ENCODE measurements at places on chromosomes 6 and 20.

DNA sequence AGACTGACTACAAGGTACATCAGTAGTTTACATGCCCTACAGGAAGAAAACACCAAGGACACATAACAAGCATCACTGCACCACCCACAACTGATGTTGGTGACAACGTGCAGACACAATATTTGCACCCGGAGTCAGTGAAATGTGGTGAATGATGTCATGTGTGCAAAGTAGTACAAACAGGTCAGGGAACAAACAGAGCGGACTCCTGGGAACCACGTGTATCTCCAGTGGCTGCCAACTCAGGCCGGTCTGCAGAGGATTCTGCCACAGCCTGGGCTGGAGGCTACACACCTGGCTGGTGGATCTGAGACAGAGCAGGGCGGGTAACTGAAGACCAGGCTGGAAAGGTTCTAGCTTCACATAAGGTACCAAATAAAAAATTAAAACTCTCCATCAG, 28.2 kb upstream of the RPS6KA2 start:
- DNase-seq, result no peak

DNA sequence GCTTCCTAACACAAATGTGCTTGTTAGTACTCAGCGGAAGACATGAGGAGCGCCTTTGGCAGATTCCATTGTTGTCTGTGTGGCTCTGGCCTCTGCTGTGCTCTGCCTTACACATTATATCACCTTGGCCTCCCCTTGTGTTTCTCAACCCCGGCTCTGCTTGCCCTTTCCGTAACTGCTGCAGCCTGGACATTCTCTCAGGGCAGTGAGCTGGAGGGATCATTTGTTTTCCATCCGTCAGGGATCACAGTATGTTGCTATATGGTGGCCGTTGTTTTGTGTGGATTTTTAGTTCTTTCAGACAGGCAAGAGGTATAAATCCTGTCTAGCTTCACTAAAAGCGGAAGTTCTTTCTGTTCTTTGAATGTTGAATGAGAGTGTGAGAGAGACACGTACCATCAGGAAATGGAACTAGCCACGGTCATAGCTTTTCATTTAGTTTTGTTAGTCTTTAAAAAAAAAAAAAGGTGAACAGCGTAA, 175.1 kb downstream of the JARID2 start:
- DNase-seq, result no peak

DNA sequence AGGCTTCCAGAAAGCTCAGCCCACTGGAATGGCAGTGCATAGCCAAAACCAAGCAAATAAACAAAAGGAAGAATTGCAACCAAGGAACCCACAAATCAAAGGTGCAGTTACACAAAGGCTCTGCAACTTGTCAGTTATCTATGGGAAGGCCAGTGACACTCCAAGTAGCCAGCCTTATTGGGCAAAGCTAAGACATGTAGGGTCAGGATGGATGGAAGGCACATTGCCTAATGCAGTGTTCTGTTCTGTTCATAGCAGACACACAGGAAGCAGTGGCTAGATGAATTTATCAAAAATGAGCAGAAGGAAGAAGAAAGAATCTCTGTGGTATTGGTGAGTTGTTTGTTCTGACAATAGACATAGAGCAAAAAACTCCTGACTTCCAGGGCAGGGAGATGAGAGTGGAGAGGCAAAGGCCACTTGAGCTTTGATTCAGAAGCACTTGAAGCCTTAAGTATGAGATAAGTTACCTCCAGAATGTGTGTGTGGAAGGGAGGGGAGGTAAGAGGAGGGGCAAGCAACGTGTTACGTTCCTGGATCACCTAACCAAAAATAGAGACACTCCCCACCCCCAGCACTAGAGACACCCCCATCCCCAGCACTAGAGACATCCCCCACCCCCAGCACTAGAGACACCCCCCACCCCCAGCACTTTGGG, 57.9 kb upstream of the AKAP12 start:
- no peak for DNase-seq

GRCh38 chr20:40641809-40642208, 47.2 kb downstream of the MAFB start:
- DNase-seq, result no peak

- DNase-seq, result no peak
Observed at GRCh38 chr6:87308970-87309369, 13.4 kb upstream of the SMIM8 start.

DNA sequence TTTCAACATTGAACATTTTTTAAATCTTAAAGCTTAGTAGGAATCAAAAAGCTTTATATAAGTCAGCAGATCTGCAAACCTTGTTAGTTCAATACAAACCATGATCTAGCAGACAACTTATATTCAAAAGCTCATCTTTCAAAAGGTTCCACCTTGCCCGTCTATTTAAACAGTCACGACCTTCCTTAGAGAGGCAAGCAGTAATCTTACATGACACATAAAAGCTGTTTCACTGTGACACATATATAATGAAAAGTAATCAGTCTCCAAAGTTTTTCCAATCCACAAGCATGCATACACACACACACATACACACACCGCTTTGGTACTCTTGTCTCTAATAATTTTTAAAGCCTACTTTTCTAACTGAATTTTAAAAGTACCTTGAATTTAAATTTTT, 12.9 kb downstream of the SOD2 start:
- no peak for DNase-seq

DNA sequence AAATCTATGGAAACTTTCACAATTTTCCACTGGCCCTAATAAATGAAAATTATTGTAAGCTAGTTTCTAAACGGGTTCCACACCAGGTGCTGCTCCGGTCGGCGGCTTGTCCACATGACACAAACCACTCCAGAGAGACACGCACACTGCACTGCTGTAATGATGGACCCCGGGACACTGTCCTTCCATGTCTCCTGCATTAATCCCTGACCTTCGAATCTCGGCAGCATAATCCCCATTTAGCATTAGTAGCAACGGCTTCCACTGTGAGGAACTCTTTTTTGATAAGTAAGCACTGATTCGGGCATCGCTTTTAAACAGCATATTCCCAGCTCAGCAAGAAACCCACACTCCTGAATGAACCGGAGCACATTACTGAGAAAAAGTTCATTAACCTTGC, 43.5 kb downstream of the INSM1 start:
- DNase-seq, result no peak

DNA sequence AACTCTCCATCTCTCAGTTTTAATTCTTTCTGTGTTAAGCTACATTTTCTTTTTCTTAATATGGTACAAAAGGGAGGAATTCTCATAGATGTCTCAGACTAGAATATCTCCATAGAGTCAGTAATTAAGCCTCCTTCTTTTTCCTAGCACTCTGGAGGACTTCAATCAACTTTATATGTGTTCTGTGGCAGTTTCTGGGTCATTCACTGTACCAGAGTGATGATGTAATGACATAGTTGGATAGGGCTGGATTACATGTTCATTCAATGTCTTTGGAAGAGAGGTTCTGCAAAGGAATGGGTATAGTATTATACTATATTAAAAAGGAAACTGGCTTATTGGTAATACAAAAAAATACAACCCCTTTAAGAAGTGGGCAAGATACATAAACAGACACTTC, 318.3 kb upstream of the OPRM1 start:
- no peak for DNase-seq

GRCh38 chr20:48970681-48971365, 49.3 kb downstream of the ARFGEF2 start:
- no peak for DNase-seq

GRCh38 chr6:112407101-112407590, 60.0 kb downstream of the RFPL4B start:
- no peak for DNase-seq

GRCh38 chr6:121439926-121440325, 4.5 kb downstream of the GJA1 start:
- DNase-seq, result no peak

DNA sequence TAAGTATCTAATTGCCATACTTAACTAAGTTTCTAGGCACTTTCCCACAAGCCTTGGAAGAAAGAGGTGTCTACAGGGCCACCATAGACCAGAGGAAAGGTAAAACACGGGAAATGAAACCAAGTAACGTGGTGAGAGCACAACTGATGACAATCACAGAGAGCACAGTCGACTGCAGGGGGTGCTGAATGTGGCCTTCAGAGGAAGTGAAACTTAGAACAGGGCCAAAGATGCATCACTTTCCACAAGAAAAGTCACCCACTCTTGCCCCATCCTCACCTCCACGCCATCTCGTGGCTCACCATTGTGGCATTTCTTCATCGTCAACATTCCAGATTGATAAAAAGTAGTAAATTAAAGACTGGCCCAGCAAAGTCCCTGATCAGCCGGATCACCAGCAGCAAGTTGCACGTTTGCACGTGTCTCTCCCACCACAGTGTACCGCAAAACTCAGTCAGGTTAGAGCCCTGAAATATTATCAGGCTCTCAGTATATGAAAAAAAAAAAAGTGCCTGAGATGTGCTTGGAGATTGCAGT, 31.4 kb downstream of the HIVEP2 start:
- peak; percentile 57 for DNase-seq

- no peak for DNase-seq
Observed at GRCh38 chr20:48544402-48545339, 283.1 kb downstream of the PREX1 start.

DNA sequence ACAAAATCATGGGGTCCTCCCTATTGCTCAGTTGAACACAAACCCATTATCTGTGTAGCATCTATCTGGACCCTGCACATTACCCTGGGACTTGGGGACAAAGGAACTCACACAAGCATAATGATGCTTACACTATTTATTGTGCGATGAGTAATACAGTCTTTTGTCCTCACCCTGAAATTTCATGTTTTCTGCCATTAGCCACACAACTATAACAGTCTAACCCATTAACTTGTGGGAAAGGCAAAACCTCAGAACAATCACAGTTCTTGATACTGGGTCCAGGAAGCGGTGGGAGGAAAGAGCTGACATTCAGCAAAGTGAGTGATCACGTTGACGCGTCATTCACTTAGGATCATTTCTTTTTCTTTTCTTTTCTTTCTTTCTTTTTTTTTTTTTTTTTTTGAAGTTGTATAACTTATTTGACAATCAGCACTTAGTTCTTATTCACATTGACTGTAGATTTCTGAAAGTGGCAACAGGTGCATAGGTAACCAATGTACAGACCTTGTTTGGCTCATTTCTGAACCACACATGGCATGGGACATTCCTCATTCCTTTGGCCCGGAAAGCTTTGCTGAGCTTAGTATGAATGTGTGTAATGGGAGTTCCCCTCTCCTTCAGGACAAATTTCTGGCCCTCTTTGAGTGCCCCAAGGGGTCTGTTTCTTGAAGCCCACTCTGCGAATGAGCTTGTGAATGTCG, 94.8 kb upstream of the CNKSR3 start:
- no peak for DNase-seq

GRCh38 chr6:131652472-131652871, 15.4 kb downstream of the ENPP3 start:
- DNase-seq, result no peak

GRCh38 chr20:63833776-63834490, 2.9 kb upstream of the ZBTB46 start:
- DNase-seq, result no peak

DNA sequence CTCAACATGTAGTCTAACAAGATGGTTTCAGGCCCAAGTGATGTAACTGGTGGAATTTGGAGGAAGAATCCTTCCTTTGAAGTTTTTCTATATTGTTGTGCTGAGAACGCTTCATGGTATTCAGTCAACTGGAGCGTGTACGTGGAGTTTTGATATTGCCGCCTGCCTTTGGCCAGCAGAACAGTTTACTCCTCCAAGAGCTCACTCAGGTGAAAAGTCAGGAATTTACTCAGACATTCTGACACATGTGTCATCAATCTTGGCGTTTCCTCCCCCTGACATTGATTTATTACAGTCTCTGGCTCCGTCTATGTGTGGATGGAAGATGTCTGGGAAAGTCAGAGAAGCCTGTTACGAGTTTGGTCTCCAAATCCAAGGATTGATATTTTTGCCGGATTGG, 19.0 kb upstream of the TGM2 start:
- no peak for DNase-seq

- DNase-seq, result no peak
Observed at GRCh38 chr20:24469116-24469893, at the start of gene SYNDIG1. Gene SYNDIG1, plus strand, starts transcription at chr20:24469629. Its CDS starts 73,469 bp downstream, at chr20:24543098.

- no peak for DNase-seq
Observed at GRCh38 chr20:47775841-47776240, 9.4 kb downstream of the SULF2 start.

- no peak for DNase-seq
Observed at GRCh38 chr6:36671687-36672375, 6.7 kb upstream of the CDKN1A start.

DNA sequence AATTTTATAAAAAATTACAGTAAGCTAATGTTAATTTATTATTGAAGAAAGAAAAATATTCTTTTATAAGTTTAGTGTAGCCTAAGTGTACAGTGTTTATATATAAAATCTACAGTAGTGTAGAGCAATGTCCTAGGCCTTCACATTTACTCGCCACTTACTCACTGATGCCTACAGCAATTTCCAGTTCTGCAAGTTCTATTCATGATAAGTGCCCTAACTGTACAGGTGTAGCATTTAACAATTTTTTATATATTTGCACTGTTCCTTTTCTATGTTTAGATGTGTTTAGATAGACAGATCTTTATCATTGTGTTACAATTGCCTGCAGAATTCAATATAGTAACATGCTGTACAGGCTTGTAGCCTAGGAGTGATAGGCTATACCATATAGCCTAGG, 80.1 kb upstream of the HDAC2 start:
- no peak for DNase-seq

DNA sequence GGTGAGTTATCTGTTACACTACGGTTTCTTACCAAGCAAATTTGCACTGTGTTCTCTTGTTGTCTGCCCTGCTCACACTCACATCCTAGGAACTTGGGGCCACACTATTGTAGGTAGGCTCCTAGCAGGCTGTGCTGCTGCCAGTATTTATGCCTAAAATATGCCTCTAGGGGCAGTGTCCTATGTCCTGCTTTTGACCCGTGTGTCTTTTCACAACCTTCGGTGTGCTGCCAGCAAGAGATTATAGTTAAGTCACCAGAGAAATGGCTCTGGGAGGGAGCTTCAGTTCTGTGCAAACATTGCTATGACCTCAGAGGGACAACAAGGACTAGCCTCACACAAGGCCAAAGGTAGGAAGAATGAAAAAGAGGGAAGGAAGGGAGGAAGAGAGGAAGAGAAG, 8.9 kb upstream of the TAAR5 start:
- DNase-seq, result no peak

DNA sequence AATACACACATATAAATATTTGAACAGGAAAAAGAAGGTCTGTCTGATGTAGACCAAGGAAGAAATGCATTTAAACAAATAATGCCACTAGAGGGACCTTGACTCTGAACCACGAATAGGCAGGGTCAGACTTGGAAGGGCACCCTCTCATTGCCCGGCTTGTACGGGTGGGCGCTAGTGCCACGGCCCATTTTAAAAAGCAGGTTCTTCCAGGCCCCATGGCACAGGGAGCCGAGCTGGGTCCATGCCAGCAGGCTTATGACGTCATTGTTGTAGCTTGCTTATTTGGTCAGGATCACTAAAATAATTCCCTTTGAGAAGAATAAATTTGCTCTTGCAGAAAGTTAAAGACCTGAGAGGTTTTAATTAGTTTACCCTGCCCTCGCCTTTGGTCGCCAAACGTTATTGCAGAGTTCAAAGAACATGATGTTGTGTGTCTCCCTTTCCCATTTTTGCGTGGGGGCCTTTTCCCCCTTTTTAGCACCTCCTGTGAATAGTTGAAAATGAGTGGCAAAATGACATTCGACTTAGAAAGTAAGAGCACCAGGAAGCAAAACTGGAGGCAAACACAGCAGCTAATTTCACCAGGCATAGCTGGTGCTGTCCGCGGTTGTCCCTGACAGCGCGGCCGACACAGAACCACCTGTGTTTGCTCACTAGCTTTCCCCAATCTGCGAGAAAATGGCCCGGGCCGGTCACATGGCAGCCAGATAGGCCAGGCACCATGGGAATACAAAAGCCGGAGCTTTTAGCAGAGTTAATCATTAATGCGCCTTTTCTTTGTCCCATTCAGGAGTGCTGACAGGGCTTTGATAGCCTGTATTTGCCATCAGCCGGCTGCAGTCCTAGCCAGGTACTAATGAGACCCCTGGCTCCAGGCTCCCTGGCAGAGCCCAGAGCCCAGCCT, 93.8 kb downstream of the FOXA2 start:
- no peak for DNase-seq

Measured in stimulated activated CD4-positive, alpha-beta T cell treated with anti-CD3 and anti-CD28 coated beads, Interleukin-12 subunit alpha, Interleukin-12 subunit beta, amount 100 ng/mL, for 24 hours (primary cell).